Stimulated activated CD4-positive, alpha-beta T cell treated with anti-CD3 and anti-CD28 coated beads, Interleukin-15, amount 100 ng/mL, for 1 hour (primary cell): ENCODE measurements at places on chromosomes 6 and 20.

- DNase-seq = no peak
Measured at GRCh38 chr6:117195728-117196127, 69.6 kb upstream of the VGLL2 start.

- no peak for DNase-seq
Measured at GRCh38 chr6:24126586-24127192, 674 bp downstream of the NRSN1 start.

DNA sequence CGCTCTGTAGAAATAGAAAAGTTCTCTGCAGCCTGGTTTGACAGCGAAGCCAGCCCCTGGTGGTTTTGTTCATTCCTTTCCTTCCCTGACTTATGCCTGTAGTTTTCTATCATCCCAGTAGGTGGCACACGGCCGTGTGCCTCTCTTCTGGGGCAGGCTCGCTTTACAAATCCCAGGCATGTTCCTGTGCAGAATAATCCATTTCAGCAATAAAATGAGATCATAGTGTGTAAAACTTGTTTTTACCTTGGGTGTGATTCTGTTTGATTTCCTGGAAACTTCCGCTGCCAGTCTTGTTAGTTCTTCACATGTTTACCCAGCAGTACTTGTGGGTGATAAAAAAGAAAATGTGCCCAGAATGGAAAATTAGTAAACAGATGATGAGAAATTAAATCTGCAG, 7.4 kb upstream of the INSM1 start:
- no peak for DNase-seq

GRCh38 chr6:72712910-72713309, 91.0 kb downstream of the KCNQ5 start:
- DNase-seq = no peak

DNA sequence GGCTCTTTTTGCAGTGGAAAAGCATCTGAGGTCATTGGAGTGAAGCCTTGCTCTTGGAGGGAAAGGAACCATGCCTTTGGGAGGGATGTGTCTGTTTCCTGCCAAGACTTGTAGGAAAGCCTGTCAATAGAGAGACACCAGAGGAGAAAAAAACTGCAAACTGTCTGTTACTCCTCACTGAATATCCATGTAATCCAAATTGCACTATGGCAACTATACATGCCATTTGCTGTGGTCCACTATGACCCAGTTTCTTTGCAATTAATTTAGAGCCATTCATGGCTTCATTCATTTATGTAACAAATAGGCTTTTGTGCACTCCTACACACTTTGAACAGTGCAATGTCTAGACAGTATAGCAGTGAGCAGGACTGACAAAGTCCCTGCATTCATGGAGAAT, 296.5 kb downstream of the SLC35F1 start:
- DNase-seq = no peak

- DNase-seq = no peak
Measured at GRCh38 chr20:40953856-40954255, 74.8 kb upstream of the TOP1 start.

DNA sequence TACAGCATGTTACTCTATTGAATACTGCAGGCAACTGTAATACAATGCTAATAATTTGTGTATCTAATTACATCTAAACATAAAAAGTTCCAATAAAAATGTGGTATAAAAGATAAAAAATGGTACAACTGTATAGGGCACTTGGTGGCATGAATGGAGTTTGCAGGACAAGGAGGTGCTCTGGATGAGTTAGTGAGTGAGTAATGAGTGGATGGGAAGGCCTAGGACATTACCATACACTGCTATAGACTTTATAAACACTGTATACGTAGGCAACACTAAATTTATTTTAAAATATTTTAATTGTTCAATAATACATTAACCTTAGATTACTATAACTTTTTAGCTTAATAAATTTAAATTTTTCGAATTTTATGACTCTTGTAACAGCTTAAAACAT, 579.6 kb upstream of the MAN1A1 start:
- DNase-seq = no peak

DNA sequence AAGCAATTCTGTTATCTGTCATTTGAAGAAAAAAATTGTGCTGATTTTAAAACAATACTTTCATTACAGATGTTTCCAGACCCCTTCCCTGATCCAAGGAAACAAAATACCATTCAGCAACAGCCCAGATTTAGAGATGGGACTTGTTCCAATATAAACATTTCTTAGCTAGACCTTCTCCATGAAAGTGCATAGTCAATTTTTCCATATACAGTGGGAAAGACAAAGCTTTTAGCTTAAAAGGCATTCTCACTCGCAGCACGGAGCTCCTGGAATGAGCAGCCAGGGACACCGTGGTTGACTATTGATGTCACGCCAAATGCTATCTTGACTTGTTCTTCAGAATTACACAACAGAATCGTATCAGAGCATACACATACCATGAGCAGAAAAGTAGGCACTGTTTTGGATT, 21.5 kb downstream of the LAMA4 start:
- DNase-seq = no peak

DNA sequence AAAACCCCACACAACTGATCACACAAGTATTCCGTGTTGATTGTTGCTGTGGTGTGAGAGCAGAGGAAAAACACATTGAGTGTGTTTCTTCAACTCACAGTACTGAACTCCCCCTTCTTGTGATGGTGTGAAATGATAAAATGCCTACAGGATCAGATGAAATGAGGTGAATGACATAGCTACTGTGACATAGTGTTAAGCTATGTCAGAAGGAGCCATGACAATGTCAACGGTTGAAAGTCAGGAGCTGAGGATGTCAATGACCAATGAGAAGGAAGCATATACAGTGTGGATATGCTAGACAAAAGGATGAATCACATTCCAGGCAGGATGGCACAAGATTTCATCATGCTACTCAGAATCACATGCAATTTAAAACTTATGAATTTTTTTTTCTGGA, 38.8 kb downstream of the WASF1 start:
- DNase-seq = no peak

DNA sequence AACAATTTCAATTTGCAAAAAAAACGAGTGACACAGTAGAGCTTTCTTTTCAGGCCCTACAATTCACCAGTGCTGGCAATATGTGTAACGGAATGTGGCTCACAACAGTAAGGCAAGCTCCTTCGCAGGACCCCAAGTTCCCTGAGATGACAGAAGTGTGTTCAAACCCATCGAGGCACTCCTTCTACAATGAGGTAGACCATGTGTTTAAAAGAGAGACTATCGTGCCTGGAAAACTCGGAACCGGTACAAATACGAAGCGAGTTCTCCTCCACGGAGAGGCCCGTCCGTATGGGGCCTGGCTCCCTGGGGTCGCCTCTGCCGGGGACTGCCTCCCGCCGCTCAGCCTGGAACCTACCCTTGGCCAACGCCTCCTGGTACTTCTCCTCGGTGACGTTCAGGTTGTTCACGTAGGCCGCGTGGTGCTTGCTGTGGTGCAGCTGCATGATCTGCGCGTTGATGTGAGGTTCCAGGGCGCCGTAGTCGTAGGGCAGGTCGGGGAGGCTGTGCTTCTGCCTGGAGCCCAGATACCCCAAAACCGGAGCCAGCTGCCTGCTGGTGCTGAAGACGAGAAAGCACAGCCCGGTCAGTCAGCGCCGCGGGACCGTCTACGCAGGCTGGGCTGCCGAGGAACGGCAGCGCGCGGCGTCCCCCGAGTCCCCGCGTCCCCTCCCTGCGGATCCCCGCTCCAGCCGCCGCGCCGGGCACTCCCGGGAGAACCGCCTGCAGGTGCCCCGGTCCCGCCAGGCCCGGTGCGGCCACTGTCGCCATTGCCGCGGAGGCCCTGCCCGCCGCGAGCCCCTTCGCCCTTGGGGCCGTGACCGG, 526 bp downstream of the SOD2 start:
- DNase-seq = peak; percentile 41

DNA sequence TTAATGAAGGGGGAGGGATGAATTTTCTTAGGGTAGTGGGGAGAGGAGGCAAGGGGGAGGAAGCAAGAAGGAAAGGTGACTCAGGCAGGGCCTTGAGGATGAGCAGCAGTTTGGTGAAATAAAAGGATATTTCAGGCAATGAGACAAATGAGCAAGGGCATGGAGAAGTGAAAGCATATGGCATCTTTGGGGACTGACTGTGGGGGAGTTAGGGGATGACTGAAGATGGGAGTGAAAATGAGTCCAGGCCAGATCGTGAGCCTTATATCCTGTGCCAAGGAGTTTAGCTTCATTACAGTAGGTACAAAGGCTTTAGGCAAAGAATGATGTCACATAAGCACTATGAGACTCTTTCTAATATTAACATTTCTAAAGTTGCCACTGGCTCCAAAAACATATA, 51.9 kb downstream of the ILRUN start:
- no peak for DNase-seq

DNA sequence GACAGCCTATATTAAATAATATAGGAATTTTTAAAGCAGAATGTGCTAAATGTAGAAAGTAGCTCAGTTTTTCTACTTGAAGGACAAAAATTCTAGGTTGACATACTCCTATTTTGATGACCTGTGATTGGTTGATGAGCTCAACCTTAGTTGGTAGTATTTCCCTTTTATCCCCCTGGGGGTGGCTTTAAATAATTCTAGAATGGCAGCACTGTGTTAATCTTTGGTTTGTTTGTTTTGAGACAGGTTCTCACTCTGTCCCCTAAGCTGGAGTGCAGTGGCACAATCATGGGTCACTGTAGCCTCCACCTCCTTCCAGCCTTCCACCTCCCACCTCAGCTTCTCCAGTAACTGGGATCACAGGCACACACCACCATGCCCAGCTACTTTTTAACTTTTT, 29.2 kb downstream of the FARS2 start:
- no peak for DNase-seq

- DNase-seq = no peak
Measured at GRCh38 chr20:13857304-13857703, 72.5 kb downstream of the NDUFAF5 start.

DNA sequence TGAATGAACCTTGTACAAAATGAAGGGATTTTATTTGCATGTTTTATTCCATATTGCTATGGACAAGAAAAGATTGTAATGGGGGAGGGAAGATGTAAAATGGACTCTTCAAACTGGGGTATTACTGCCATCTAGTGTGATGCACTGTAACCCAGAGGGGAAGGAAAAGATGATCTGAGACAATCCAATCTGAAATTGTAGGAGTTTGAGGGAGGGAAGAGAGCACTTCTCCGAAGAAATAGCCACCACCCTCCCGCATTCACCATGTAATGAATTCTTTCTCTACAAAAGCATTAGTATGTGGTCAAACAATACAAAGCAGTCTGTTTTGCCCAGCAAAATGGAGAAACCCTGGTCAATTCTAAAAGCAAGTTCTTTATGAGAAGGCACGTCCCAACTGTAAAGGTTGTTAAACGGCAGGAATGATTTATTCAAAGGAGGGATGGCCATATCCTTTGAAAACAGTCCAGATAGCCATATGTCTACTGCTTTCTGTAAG, 679.5 kb upstream of the NRSN1 start:
- DNase-seq = no peak

DNA sequence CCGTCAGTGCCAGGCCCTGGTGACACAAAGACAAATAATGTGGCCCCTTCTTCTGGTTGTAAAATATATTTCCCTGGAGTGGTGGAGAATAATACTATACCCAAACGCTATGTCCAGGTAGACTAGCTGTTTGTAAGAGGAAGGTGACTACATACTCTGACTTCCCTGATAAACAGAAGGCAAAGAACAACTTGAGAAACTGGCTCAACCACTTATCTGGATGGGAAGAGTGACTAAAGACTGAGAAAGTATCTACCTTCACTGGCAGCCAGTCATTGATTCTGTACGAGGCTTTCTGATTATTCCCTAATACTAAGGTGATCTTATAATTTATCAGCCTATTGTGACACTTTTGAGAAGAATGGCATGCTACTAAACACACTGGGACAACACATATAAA, 569.7 kb downstream of the EPHA7 start:
- DNase-seq = no peak

DNA sequence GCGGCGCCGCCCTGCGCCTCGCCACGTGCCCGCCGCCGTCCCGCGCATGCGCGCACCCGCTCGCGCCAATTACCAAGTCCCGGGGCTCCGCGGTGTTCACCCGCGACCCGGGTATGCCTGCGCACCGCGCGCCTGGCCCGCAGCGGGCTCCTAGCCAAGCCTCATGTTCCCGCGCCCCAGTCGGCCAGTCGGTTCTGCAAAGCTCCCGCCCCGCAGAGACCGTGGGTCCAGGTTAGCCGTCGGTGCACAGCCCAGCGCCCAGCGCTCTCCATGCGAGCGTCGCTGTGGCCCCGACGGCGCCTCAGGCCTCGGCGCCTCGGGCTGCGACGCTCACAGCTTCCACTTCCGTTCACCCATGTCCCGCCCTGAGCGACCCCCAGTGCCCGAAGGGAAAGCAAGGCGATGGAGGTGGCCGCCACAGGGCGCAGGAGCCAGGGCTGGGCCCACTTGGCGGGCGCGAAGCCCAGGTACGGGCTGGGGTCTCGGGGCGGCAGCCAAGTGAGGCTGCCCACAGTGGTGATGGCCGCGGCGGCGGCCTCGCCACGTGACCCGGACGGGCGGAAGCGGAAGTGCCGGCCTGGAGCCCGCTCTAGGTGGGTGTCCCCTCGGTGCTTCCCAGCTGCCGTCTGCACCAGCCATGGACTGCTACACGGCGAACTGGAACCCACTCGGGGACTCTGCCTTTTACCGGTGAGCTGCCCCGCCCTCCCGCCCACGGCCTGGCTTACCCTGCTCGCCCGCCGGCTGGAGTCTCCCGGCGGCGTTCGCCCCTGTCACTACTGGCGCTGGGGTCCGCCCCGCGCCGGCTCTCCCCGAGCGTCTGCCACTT, at the start of the genes PCED1A and VPS16:
Gene PCED1A, minus strand, starts transcription at position 518 of the 829 bp plus-strand sequence. CDS start 743 bp downstream, outside the sequence.
Gene VPS16, plus strand, starts transcription at position 608 of the 829 bp plus-strand sequence. Its CDS starts 30 bp downstream, at position 638.
- peak; percentile 68 for DNase-seq

- no peak for DNase-seq
Measured at GRCh38 chr6:93792746-93793145, 373.4 kb upstream of the EPHA7 start.

- DNase-seq = no peak
Measured at GRCh38 chr6:7922596-7922995, 12.0 kb upstream of the TXNDC5 start.
